ENCODE measurements at places on chromosomes 7 and 10.

DNA sequence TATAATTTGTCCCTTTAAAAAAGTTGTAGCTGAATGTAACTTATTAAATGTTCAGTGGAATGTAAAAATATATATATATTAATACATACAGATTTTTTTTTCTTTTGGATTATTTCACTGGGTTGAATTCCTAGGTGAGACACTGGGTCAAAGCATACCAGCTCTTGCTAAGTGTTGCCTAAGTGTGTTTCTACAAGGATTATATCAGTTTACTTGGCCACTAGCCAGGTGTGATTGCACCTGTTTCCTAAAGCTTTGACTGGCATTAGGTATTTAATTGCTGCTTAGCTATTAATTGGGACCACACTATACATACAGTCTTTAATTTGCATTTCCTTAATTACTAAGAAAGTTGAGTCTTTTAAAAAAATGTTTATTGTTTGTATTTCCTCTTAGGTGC lies 5.5 kb upstream of the ELOVL3 start:
- DNase-seq, result no peak

DNA sequence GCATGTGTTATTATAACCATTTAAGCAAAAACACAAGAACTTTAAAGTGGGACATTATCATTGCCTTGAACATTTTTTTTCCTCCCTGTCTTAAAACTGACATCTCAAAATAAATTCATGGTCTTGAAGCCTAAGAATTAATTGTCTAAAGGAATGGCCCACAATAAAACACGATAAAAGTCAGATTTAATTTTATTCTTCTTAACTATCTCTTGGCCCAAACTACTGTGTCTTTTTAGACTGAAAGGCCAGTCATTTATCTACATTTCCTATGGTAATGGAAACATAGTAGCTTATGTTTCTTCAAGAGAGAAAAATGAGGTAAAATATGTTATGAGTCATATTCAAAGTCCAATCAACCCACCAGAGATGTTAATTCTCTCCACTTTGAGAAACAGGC lies 24.4 kb upstream of the ETV1 start:
- DNase-seq, result no peak

- no peak for DNase-seq
Observed at GRCh38 chr10:15763006-15763405, 43.3 kb upstream of the ITGA8 start.

- DNase-seq, result peak; percentile 3
Observed at GRCh38 chr7:129376076-129376777, 58.0 kb upstream of the STRIP2 start.

GRCh38 chr7:140304191-140304799 lies 94.0 kb downstream of the SLC37A3 start:
- no peak for DNase-seq

DNA sequence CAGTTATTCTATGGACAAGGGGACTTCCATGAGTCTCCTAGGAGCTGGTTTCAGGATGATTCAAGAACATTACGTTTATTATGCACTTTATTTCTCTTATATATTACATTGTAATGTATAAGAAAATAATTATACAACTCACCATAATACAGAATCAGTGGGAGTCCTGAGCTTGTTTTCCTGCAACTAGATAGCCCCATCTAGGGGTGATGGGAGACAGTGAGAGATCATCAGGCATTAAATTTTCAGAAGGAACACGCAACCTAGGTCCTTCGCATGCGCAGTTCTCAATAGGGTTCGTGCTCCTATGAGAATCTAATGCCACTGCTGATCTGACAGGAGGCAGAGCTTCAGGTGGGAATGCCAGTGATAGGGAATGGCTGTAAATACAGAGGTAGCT lies 137.9 kb downstream of the ANKRD30A start:
- no peak for DNase-seq

GRCh38 chr7:44225566-44226395 lies 25.0 kb downstream of the YKT6 start:
- DNase-seq, result no peak

GRCh38 chr10:13404791-13405190 lies 56.7 kb upstream of the SEPHS1 start:
- DNase-seq, result no peak

- DNase-seq, result no peak
Observed at GRCh38 chr10:63464402-63465292, 1.1 kb downstream of the JMJD1C start.

- no peak for DNase-seq
Observed at GRCh38 chr7:150954201-150954985, 23.7 kb downstream of the KCNH2 start.

GRCh38 chr10:89940076-89940475 lies 238.7 kb downstream of the KIF20B start:
- no peak for DNase-seq

GRCh38 chr10:7407368-7408290 lies 3.2 kb downstream of the SFMBT2 start:
- DNase-seq, result no peak

GRCh38 chr10:114626841-114627240 lies 31.2 kb downstream of the ABLIM1 start:
- DNase-seq, result no peak

DNA sequence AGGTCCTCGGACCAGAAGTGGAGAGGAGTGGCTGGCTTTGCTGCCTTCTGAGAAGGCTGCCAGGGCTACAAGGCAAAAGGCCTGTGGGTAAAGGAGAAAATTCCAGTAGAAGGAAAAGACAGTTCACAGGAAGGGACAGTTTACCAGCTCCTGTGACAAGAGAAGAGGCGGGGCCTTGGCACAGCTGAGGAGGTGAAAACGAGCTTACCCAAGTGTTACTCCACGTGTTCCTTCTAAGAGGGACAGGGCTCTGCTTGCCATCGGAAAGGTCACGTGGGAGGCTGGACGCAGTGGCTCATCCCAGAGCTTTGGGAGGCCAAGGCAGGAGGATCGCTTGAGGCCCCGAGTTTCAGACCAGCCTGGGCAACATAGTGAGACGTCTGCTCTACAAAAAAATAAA lies 129.4 kb upstream of the ZNF746 start:
- DNase-seq, result no peak

GRCh38 chr7:37833107-37833817 lies 15.1 kb upstream of the NME8 start:
- peak; percentile 52 for DNase-seq

DNA sequence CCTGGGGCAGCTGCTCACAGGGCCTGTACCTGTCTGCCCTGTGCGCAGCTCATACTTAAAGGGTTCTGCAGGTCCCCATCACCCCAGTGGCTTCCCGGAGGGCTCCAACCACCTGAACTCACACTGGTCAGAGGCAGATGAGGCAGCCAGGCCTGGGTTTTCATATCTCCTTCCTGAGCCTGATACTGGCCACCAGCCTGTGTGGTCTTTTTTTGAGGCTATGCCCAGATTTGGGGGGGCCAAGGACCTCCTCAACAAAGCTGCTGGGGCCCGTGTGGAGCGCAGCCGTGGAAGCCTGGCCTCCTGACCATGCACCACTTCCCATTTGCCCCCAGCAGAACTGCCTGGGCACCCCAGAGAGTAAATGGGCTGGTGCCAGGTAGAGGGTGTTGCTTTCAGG lies 25.7 kb downstream of the PNLIPRP2 start:
- DNase-seq, result no peak

- no peak for DNase-seq
Observed at GRCh38 chr7:156492170-156492569, 148.4 kb upstream of the RNF32 start.

GRCh38 chr10:100670828-100671479 lies 74.4 kb upstream of the PAX2 start:
- no peak for DNase-seq

DNA sequence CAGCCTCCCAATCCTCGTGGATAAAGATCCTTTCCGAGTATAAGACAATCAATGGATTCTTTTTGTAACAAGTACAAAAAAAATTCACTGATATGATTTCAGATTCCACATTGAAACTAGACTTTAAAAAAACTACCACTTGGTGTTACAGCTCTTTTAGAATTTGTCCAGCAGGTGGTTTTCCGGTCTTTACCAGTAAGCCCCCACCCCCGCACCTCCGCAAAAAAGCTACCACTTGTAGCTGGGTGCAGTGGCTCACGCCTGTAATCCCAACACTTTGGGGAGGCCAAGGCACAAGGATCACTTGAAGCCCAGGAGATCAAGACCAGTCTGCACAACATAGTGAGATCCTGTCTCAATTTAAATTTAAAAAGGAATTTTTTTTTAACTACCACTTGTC lies 19.8 kb downstream of the IGF2BP3 start:
- DNase-seq, result no peak

- no peak for DNase-seq
Observed at GRCh38 chr7:25436413-25436812, 208.1 kb upstream of the NPVF start.

GRCh38 chr10:1163204-1163660 lies 107.0 kb downstream of the WDR37 start:
- DNase-seq, result no peak

- no peak for DNase-seq
Observed at GRCh38 chr7:16356301-16356958, 64.9 kb downstream of the CRPPA start.
